Esophagus squamous epithelium (tissue), 5 donors: ENCODE measurements at places on chromosomes 11 and 22. TPM values are rescaled to one million over a fixed set of nuclear protein-coding genes. Genes with fewer than 3 reads are reported as not detected.

Gene CADM1
- total RNA-seq: 11.1 TPM

Gene SF3A1
- total RNA-seq: 94.2 TPM

Gene SAA4
- total RNA-seq: not detected

Gene VWA5A
- 2.7 TPM for total RNA-seq

Gene ANKK1
- 0.21 TPM for total RNA-seq

Gene MRTFA
- total RNA-seq: 45.1 TPM

Gene MS4A7
- total RNA-seq: 4.4 TPM

Gene AMBRA1
- 27.2 TPM for total RNA-seq

Gene TBX10
- not detected for total RNA-seq

Gene TMEM86A
- 1.3 TPM for total RNA-seq

Gene KCNK4
- not detected for total RNA-seq

Gene C11orf91
- total RNA-seq: not detected

Gene EPS8L2
- total RNA-seq: 367 TPM

Gene OR5AN1
- total RNA-seq: not detected

Gene CCDC89
- not detected for total RNA-seq

Gene TCN2
- total RNA-seq: 20.4 TPM

Gene GRIA4
- not detected for total RNA-seq

Gene OR52H1
- total RNA-seq: not detected

Gene WNT11
- 0.13 TPM for total RNA-seq

Gene C2CD2L
- 9.5 TPM for total RNA-seq

Gene POTEH
- total RNA-seq: not detected

Gene RIMBP3B
- not detected for total RNA-seq

Gene ABCG4
- 0.38 TPM for total RNA-seq

Gene CWF19L2
- 13.7 TPM for total RNA-seq

Gene ZNRD2
- 39.5 TPM for total RNA-seq

Gene DNAJB7
- not detected for total RNA-seq

Gene COA4
- 72.7 TPM for total RNA-seq

Gene DHCR7
- total RNA-seq: 33.8 TPM

Gene PIH1D2
- total RNA-seq: 3.3 TPM

Gene SNX32
- not detected for total RNA-seq

Gene PATE2
- total RNA-seq: not detected

Gene DBX1
- not detected for total RNA-seq

Gene MTCH2
- total RNA-seq: 62.0 TPM

Gene TUBA8
- not detected for total RNA-seq
